H9 (cell line): ENCODE measurements at places on chromosomes 4 and X.

DNA sequence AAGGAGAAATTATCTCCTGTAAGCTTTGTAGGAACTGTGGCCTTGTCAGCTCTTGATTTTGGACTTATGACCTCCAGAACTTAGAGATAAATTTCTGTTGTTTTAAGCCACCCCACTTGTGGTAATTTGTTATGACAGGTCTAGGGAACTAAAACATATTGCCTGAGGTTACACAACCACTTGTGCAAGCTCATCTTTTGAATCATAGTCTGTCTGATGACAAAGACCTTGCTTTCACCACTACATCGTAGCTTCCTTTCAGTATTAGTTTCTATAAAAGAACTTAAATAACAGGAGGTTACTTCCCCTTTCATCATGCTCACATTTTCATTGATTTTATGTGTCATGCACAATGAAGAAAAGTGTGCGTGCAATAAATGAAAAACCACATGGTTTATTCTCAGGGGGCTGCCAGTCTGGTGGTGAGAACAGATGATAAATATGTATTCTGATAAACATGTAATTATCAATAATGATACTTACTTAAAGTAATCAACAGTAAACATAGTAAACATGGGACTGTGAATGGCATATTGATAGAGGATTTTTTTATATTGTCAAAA, 690.0 kb upstream of the HS3ST1 start:
- no peak for DNase-seq

DNA sequence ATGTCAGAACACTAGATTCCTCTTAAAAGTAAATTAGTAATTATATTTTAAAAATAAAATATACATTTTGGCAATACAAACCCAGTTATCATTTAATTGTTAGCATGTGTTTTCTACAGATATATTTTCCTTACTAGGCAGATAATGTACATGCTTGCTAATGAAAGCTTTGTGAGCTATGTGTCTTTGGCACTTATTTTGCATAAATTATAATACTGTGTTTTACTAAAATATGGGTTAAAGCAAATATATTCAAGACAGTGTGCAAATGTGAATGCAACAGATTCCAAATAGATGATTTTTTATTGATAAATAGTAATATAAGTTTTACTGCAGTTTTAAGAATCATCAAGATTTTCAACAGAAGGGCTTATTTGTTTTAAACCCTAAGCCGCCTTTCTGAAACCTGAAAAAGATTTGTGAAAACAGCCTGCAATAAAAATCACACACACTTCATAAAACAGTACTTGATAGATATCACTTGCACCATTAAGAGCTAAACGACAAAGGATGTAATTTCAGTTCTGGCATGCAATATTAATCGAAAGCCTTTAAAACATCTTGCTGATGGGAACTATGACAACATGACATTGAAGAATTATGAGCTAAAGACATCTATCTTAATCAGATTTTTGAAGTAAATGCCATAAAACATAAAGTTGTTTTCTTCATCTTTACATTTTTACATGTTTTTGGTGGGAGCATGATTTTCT, 333.3 kb downstream of the DCTD start:
- DNase-seq: no peak

DNA sequence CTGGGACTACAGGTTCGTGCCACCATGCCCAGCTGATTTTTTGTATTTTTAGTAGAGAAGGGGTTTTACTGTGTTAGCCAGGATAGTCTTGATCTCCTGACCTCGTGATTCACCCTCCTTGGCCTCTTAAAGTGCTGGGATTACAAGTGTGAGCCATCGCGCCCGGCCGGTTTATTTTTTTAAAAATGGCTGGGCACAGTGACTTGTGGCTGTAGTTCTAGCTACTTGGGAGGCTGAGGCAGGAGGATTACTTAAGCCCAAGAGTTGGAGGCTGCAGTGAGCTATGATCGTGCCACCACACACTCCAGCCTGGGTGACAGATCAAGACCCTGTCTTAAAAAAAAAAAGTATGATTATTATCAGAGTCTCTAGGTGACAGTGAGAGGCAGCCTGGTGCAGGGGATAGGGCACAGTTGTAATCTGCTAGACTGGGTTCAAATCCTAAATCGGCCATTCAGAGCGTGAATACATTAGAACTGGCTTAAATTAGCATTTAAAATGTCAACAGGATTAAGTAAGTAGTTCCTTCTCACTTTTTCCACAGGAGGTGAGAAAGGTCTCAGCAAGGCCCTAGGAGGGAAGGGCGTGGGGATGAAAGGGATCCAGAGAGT, 435 bp upstream of the MGST2 start:
- no peak for DNase-seq

GRCh38 chrX:16839219-16839851, 30.8 kb downstream of the RBBP7 start:
- DNase-seq: no peak

DNA sequence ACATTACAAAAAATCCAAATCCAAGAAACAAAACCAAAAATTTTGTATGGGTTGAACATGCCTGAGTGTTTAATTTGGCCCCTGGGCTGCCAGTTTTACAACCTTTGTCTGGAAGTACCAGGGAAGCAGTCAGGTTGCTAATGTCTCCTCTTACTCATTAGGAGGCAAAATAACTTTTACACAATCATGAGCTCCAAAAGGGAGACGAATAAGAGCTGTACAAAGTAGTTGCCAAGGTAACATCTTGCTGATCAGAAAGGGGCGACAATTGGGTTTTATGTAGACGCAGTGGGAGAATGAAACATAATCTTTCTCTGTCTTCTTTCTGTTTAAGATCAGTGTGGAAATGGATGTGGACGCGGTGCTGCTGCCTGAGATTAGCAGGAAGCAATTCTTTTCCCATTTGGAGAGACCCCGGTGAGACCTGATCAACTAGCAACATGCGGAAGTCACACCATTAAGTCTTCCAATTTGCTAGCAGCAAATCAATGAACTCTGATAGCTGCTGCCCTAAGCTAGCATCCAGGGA, 90.7 kb upstream of the IGFBP7 start:
- no peak for DNase-seq

DNA sequence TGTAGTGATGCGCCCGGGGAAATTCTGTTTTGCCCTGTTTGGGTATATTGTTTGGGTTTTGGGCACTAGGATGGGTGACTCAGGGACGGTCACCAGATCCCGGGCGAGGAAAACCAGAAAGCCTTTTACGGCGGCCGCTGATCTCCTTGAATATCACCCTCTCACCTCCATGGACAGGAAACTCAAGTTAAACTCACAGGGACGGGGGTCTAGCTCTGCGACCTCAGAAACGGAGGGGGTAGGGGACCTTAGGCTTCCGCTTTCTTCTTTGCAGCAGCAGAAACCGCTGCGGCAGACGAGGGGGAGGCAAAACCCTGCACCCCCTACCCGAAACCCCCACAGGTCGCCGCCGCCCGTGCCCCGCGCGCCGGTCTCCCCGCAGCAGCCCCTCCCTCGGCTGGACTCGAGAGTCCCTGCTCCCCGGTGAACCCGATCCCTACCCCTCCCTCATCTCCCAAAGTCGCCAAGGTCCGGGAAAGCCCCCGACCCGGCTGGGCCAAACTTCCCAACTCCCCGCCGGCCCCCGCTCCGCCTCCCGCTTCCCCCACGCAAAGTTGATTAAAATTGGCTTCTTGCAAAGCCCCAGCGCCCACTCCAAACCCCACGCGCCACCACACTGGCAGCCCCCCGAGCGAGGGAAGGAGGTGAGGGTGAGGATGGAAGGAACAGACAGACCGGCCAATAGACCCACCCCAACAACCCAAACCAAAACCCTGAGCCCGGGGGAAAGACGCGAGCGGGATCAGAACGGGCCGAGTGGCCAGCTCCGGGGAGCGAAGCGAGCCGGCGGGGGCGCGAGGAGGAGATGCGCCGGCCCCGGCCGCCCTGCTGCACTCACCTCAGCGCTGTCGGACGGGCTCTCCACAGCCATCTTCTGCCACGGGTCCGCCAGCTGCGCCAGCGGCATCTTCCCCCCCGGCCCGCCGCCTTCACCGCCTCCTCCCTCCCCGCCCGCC, 705 bp downstream of the RPS6KA3 start:
- peak; percentile 26 for DNase-seq

DNA sequence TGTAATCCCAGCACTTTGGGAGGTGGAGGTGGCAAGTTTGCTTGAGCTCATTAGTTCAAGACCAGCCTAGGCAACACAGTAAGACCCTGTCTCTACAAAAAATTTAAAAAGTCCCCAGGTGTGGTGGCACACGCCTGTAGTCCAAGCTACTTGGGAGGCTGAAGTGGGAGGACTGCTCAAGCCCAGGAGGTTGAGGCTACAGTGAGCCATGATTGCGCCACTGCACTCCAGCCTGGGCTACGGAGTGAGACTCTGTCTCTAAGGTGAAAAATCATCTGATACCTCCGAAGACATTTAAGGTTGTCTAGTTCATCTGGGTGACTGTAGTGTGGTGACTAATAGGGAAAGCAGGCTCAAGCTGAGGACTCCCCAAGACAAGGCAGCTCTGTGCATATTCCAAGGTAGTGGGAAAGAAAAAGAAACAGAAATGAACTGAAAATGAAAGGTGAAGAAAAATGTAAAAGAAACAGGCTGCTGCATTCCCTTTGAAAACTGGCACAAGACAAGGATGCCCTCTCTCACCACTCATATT, 23.3 kb downstream of the FRYL start:
- no peak for DNase-seq

GRCh38 chr4:72243641-72244040, 211.8 kb downstream of the NPFFR2 start:
- DNase-seq: no peak

DNA sequence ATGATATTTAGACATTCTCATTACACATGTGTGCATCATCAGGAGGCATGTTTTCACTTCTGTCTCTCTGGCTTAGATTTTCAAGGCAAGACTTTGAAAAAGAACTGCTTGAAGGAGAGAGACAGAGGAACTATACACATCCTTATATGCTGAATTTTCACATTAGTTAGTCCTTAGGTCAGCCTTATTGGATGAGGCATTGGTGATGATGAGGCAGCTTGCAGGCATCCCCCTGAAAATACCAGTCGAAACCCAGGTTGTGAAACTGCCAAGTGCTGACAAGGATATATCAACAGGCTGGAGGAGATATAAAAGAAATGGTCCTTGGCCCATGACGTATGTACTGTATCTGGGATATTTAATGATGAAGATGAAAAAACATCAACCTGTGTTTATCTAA, 297.2 kb upstream of the AADAT start:
- DNase-seq: no peak

GRCh38 chr4:7279902-7280301, 87.6 kb downstream of the SORCS2 start:
- no peak for DNase-seq

- DNase-seq: peak; percentile 53
These were observed 25.5 kb upstream of the GPC4 start for GRCh38 chrX:133440797-133441163.

GRCh38 chr4:123200051-123200940, 196.3 kb upstream of the SPRY1 start:
- DNase-seq: no peak
